ENCODE measurements at places on chromosomes 13 and 19. TPM values are rescaled to one million over a fixed set of nuclear protein-coding genes. Genes with fewer than 3 reads are reported as not detected.

The OR7A5 gene
- not detected for polyA plus RNA-seq

The PCDH9 gene
- 13.2 TPM for polyA plus RNA-seq

The EFNB2 gene
- 37.8 TPM for polyA plus RNA-seq

The KLK12 gene
- polyA plus RNA-seq, result not detected

The LRRC8E gene
- 2.3 TPM for polyA plus RNA-seq

The KCNN4 gene
- polyA plus RNA-seq, result 1.2 TPM

The PSG11 gene
- polyA plus RNA-seq, result 0.20 TPM

The TEX101 gene
- polyA plus RNA-seq, result not detected

The SLC25A41 gene
- 0.69 TPM for polyA plus RNA-seq

The ZNF208 gene
- polyA plus RNA-seq, result 3.0 TPM

The LGALS7 gene
- 0.57 TPM for polyA plus RNA-seq

The KIR2DL3 gene
- polyA plus RNA-seq, result not detected

The TMEM221 gene
- polyA plus RNA-seq, result 3.3 TPM

The NAPA gene
- 151 TPM for polyA plus RNA-seq

The CYP4F8 gene
- not detected for polyA plus RNA-seq

The NKPD1 gene
- polyA plus RNA-seq, result 0.16 TPM

The ZNF729 gene
- polyA plus RNA-seq, result 0.49 TPM

The SDHAF1 gene
- polyA plus RNA-seq, result 17.5 TPM

The ELOF1 gene
- 42.2 TPM for polyA plus RNA-seq

The PRSS57 gene
- 0.23 TPM for polyA plus RNA-seq

The IGFL1 gene
- not detected for polyA plus RNA-seq

The ZNF844 gene
- 23.6 TPM for polyA plus RNA-seq

The CNFN gene
- polyA plus RNA-seq, result 0.79 TPM

The ZNF491 gene
- 4.7 TPM for polyA plus RNA-seq

The SHISA7 gene
- polyA plus RNA-seq, result 0.27 TPM

The EPS8L1 gene
- polyA plus RNA-seq, result 1.5 TPM

The IGFL3 gene
- polyA plus RNA-seq, result not detected

The PRR12 gene
- 18.6 TPM for polyA plus RNA-seq

The IGFLR1 gene
- polyA plus RNA-seq, result 2.6 TPM

The NLRP9 gene
- polyA plus RNA-seq, result 0.10 TPM

Measured in left renal pelvis (tissue), 4 donors.